ENCODE measurements at places on chromosomes 6 and 20. TPM values are rescaled to one million over a fixed set of nuclear protein-coding genes. Genes with fewer than 3 reads are reported as not detected.
A peak's percentile ranks its signal among the peaks of the same experiment; 100 is the strongest.

- H3K27me3 ChIP-seq = no peaks in the 10 kb centered on the region
- no peak for DNase-seq
- no peak overlapping the region for H3K4me3 ChIP-seq
- H3K36me3 ChIP-seq = no peaks in the 10 kb centered on the region
- no peak overlapping the region for H3K27ac ChIP-seq
Observed at GRCh38 chr20:60304931-60305330, 346.7 kb downstream of the CDH26 start.

SSTR4 gene
- not detected for polyA plus RNA-seq

DNA sequence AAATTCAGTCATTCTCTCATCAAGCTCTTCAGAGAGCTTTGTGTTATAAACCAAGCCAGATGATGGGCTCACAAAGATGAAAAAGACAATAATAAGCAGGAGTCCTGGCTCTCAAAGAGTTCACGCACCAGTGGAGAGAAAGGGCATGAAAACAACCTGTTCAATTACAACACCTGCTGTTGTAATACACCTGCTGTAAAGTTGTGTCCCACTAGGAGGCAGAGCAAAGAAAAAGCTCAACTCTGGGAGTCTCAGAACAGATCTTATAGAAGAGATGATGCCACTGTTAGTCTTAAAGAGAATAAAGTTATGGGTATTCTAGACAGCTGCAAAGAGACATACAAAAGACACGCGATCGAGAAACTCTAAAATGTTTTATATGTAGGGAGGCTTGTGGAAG lies 100.6 kb downstream of the DCDC2 start:
- H3K4me3 ChIP-seq = no peak overlapping the region
- no peak for DNase-seq
- no peak overlapping the region for H3K27ac ChIP-seq

KIAA0408 gene
- 11.2 TPM for polyA plus RNA-seq

DNA sequence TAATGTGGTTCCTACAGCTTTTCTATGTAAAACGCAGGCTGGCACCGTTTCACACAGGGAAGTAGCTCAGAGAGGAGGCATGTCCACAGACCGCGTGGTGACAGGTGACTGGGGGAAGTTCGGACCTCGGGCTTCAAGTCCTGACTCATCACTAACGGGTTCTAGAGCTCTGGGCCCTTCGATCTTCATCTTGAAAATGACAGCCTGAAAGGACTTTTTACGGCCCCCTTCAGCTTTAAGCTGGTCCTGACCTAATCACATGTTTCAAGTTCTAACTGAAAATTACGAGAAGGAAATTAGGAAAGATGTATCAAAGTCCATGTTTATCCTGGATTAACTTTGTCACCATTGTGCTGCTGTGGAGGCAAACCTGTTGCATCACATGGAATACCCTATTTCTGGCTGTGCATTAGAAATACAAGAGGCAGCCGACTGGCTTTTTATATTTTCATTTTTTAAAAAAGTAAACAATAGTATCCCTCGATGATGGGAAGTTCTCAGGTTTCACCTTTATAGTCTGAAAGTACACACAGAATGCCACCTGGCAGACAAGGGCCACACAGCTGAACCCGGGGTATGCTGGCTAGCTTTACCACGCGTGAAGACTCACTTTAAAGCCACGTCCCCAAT lies 2.0 kb downstream of the MAN1A1 start:
- H3K4me1 ChIP-seq = no peaks in the 10 kb centered on the region
- H3K27me3 ChIP-seq = no peaks in the 10 kb centered on the region
- DNase-seq = peak; percentile 89
- peaks cover under 1% of the 10 kb centered on the region for H3K36me3 ChIP-seq
- H3K4me3 ChIP-seq = peak overlapping the region; percentile 77

MMS22L gene
- 11.7 TPM for polyA plus RNA-seq

CYP21A2 gene
- polyA plus RNA-seq = 1.5 TPM

- no peak overlapping the region for H3K27ac ChIP-seq
- no peak overlapping the region for H3K4me3 ChIP-seq
- peaks cover 15% of the 10 kb centered on the region for H3K36me3 ChIP-seq
- peaks cover 7% of the 10 kb centered on the region for H3K4me1 ChIP-seq
- no peak for DNase-seq
- H3K27me3 ChIP-seq = no peaks in the 10 kb centered on the region
Observed at GRCh38 chr20:3935295-3935955, 46.2 kb downstream of the PANK2 start.

FAM209B gene
- 0.19 TPM for polyA plus RNA-seq

GRCh38 chr20:49477200-49477599 lies 5.3 kb downstream of the KCNB1 start:
- peaks cover 23% of the 10 kb centered on the region for H3K27me3 ChIP-seq
- H3K4me1 ChIP-seq = no peaks in the 10 kb centered on the region
- DNase-seq = no peak
- no peak overlapping the region for H3K27ac ChIP-seq
- H3K36me3 ChIP-seq = no peaks in the 10 kb centered on the region

DNA sequence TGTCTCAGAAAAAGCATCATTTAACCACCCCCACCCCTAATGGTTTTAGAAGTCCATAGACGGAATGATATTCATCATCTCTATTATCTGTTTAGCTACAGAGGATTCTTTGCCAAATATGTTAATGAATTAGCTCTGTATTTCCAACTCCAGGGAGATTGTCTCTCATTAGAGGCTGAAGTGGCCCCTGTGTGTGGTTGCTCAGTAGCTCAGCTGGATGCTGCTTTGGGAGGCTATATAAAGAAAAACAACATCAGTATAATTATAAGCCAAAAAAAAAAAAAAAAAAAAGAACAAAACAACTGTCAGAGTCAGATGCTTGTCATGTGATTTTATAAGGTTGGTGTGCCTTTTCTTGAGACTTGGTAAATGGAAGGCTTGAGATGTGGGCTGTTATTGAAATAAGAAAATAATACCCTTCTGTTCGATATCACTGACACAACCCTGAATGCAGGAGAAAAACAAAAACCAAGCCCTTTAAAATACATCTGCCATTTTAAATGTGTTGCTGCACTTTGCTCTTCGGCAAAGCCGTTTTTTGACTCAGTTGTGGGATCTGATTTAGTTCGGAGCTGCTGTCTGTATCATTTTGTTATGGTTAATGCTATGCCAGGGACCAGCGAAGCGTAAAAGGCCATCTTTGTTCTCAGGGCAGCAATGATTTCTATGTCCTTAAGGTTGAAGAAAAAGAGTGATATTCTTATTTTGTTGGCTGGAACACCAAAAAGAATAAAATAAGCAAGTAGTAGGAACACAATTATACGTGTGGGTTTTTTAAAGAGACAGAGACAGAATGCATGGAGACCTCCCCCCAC lies 422.6 kb downstream of the QKI start:
- no peaks in the 10 kb centered on the region for H3K36me3 ChIP-seq
- no peaks in the 10 kb centered on the region for H3K4me1 ChIP-seq
- no peak overlapping the region for H3K27ac ChIP-seq
- no peak overlapping the region for H3K4me3 ChIP-seq

GRCh38 chr6:151181706-151182363 lies 57.9 kb upstream of the AKAP12 start:
- no peaks in the 10 kb centered on the region for H3K36me3 ChIP-seq
- H3K4me3 ChIP-seq = no peak overlapping the region
- H3K27me3 ChIP-seq = no peaks in the 10 kb centered on the region
- no peak overlapping the region for H3K27ac ChIP-seq

DNA sequence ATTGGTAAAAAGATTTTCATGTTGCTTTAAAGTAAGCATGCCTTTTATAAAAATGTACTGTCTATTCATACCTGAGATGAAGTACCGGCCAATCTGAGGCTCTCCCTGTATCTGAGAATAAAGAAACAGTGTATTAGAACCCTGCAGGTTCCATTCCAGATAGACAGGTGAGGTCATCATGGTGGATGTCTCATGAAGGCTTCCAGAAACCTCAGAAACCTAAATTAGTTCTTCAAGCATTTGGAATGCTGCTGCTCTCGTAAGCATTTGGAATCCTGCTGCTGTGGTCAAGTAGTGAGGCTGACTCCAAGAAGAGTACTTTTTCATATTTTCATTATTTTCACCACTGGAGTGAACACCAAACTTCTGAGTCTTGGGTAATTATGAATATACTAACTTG lies 642.3 kb downstream of the MAFB start:
- H3K27me3 ChIP-seq = no peaks in the 10 kb centered on the region
- H3K27ac ChIP-seq = no peak overlapping the region
- H3K4me1 ChIP-seq = no peaks in the 10 kb centered on the region

THBD gene
- polyA plus RNA-seq = 5.7 TPM

TJAP1 gene
- polyA plus RNA-seq = 43.1 TPM

TPD52L1 gene
- polyA plus RNA-seq = 53.4 TPM

DNA sequence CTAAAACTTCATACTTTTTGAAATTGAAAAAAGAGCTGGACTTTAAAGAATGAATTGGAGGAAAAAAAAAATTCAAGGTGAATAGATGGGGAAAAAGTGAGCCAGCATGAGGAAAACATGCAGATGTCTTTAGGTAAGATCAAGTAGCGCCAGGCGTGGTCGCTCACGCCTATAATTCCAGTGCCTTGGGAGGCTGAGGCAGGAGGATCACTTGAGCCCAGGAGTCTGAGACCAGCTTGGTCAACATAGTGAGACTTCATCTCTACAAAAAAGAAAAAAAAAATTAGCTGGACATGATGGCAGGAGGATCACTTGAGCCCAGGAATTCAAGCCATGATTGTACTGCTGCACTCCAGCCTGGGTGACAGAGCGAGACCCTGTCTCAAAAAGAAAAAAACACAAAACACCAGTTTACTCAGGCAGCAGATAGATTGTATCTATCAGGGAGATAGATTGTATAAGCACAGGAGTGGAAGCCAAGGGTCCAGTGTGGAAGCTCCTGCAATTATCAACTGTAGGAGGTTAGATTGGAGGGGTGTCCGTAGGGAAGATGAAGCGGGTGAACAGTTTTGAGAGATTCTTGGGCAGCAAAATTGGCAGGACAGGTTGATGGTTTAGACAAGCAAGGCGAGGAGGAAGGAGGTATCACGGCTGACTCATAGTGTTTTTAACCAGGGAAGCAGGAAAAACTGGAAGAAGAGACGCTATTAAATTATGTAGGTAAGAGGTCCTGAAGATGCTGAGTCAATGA lies 97.6 kb upstream of the ZNF217 start:
- H3K4me3 ChIP-seq = no peak overlapping the region
- DNase-seq = no peak
- H3K4me1 ChIP-seq = no peaks in the 10 kb centered on the region
- H3K27me3 ChIP-seq = no peaks in the 10 kb centered on the region
- no peaks in the 10 kb centered on the region for H3K36me3 ChIP-seq

MACROD2 gene
- 5.4 TPM for polyA plus RNA-seq

DNA sequence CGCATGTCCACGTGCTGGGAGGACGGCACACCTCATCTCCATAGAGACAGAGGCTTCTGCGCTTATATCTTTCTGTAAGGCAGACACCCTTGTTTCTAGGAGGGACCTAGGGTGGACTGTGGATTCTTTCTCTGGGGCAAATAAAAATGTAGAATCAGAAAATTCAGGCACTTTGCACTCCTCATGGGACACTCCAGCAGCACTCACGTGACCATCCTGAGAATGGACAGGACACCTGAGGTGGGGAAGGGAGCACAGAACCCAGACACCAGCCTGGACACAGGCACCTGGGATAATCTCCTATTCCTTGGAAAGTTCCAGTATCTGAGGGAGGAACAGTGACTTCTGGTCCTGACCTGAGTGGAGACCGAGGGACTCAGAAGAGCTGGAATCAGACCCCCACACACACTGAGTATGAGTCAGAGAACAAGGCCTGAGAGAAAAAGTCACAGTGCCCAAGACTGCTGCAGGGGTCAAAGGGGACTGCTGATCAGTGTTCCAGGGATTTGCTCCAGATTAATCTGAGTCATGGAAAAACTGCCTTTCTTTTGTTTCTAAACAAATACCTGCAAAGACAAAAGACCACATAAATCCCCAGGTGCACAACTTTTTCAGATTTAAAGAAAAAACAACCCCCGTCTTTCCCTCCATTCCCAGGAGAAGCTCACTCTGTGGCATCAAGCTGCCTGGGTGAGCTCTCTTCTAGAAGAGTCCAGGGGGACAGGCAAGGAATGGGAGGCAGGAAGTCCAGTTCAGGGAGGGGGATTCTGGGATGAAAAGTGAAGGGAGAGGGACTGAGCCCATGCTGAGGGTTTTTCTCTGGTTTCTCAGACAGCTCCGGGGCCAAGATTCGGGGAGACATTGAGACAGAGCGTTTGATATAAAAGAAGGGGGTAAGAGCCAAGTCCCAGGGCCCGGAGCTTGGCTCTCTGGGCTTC lies 35.6 kb upstream of the MICB start:
- H3K4me3 ChIP-seq = peak overlapping the region; percentile 45
- H3K36me3 ChIP-seq = no peaks in the 10 kb centered on the region
- no peak overlapping the region for H3K27ac ChIP-seq
- DNase-seq = no peak
- peaks cover 3% of the 10 kb centered on the region for H3K4me1 ChIP-seq

- no peaks in the 10 kb centered on the region for H3K36me3 ChIP-seq
- no peak for DNase-seq
- no peaks in the 10 kb centered on the region for H3K27me3 ChIP-seq
- no peak overlapping the region for H3K27ac ChIP-seq
Observed at GRCh38 chr6:78199044-78199443, 546.2 kb downstream of the MEI4 start.

GRCh38 chr20:10469599-10469998 lies 34.5 kb downstream of the SLX4IP start:
- H3K36me3 ChIP-seq = no peaks in the 10 kb centered on the region
- no peak overlapping the region for H3K27ac ChIP-seq
- DNase-seq = peak; percentile 49
- no peaks in the 10 kb centered on the region for H3K27me3 ChIP-seq

DNA sequence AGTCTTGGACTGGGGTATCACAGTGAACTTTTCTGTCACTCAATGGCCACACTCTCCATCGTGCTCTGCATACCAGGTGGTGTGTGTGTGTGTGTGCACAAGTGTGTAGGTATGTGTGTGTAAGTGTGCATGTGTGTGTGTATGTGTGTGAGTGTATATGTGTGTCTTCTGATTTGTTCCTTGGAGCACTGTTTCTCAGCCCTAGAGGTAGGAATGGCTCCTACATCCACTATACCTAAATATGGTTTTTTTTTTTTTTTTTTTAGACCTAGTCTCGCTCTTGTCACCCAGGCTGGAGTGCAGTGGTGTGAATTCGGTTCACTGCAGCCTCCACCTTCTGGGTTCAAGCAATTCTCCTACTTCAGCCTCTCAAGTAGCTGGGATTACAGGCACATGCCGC lies 236.6 kb downstream of the PHF3 start:
- no peaks in the 10 kb centered on the region for H3K4me1 ChIP-seq
- H3K27me3 ChIP-seq = no peaks in the 10 kb centered on the region
- H3K36me3 ChIP-seq = no peaks in the 10 kb centered on the region
- no peak for DNase-seq
- no peak overlapping the region for H3K27ac ChIP-seq

DNA sequence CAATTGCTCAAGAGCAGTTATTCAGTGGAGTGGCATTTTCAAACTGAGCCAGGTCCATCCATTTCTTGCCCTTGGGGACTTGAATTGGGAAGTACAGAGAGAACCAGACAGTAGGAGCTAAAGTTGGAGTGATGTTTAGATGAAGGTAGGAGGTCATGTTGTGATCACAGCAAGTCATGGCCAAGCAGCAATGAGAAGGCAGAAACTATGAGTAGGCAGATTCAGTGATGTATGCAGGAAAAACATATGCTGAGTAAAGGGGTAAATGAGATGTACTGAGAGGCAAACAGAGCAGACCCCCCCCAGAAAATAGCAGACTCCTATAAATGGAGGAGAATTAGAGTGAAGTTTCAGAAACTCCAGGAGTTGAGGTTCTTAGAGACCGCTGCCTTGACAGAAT lies 95.8 kb downstream of the PERP start:
- DNase-seq = no peak
- no peak overlapping the region for H3K4me3 ChIP-seq
- H3K4me1 ChIP-seq = no peaks in the 10 kb centered on the region
- no peaks in the 10 kb centered on the region for H3K36me3 ChIP-seq
- no peaks in the 10 kb centered on the region for H3K27me3 ChIP-seq
- no peak overlapping the region for H3K27ac ChIP-seq

ZGPAT gene
- 20.1 TPM for polyA plus RNA-seq

CDH4 gene
- 1.7 TPM for polyA plus RNA-seq
